ENCODE measurements at places on chromosomes 16 and 17. TPM values are rescaled to one million over a fixed set of nuclear protein-coding genes. Genes with fewer than 3 reads are reported as not detected.

The SMPD3 gene
- total RNA-seq, result not detected

The ATAD5 gene
- 0.48 TPM for total RNA-seq

The FSCN2 gene
- total RNA-seq, result 1.1 TPM

The KCNAB3 gene
- 0.43 TPM for total RNA-seq

The CLDN7 gene
- total RNA-seq, result 0.75 TPM

The PPP1R27 gene
- total RNA-seq, result 0.32 TPM
